ENCODE measurements at places on chromosomes 11 and 22. TPM values are rescaled to one million over a fixed set of nuclear protein-coding genes. Genes with fewer than 3 reads are reported as not detected.

- H3K4me1 ChIP-seq: no peaks in the 10 kb centered on the region
- H3K27ac ChIP-seq: no peak overlapping the region
- peaks cover 5% of the 10 kb centered on the region for H3K27me3 ChIP-seq
- H3K4me3 ChIP-seq: no peak overlapping the region
Measured at GRCh38 chr11:19929147-19929546, 216.5 kb downstream of the NAV2 start.

- peaks cover 30% of the 10 kb centered on the region for H3K27me3 ChIP-seq
- peak overlapping the region; percentile 74 for H3K4me3 ChIP-seq
- peaks cover 8% of the 10 kb centered on the region for H3K4me1 ChIP-seq
- no peak overlapping the region for H3K27ac ChIP-seq
- H3K36me3 ChIP-seq: no peaks in the 10 kb centered on the region
- DNase-seq: peak; percentile 11
Measured at GRCh38 chr11:8810540-8811301, 100.3 kb upstream of the AKIP1 start.

- no peaks in the 10 kb centered on the region for H3K36me3 ChIP-seq
- no peak overlapping the region for H3K4me3 ChIP-seq
- H3K27me3 ChIP-seq: peaks cover 9% of the 10 kb centered on the region
- H3K27ac ChIP-seq: no peak overlapping the region
- DNase-seq: no peak
- H3K4me1 ChIP-seq: no peaks in the 10 kb centered on the region
Measured at GRCh38 chr11:1932681-1933080, 13.2 kb downstream of the TNNT3 start.

DNA sequence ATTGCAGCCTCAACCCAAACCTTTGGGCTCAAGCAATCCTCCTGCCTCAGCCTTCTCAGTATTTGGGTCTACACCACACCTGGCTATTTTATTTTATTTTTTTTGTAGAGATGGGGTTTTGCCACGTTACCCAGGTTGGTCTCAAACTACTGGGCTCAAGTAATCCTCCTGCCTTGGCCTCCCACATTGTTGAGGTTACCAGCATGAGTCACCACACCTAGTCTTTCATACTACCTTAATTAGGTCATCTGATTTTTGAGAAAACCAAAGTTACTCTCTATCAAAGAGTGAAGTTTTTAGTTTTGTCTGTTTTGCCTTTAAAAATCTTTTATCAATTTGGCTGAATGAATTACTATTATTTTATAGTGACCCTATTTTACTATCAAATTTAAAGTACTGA is 335.6 kb upstream of the LRRC4C start:
- H3K27me3 ChIP-seq: no peaks in the 10 kb centered on the region
- DNase-seq: no peak
- H3K27ac ChIP-seq: no peak overlapping the region
- peaks cover 2% of the 10 kb centered on the region for H3K36me3 ChIP-seq

DNA sequence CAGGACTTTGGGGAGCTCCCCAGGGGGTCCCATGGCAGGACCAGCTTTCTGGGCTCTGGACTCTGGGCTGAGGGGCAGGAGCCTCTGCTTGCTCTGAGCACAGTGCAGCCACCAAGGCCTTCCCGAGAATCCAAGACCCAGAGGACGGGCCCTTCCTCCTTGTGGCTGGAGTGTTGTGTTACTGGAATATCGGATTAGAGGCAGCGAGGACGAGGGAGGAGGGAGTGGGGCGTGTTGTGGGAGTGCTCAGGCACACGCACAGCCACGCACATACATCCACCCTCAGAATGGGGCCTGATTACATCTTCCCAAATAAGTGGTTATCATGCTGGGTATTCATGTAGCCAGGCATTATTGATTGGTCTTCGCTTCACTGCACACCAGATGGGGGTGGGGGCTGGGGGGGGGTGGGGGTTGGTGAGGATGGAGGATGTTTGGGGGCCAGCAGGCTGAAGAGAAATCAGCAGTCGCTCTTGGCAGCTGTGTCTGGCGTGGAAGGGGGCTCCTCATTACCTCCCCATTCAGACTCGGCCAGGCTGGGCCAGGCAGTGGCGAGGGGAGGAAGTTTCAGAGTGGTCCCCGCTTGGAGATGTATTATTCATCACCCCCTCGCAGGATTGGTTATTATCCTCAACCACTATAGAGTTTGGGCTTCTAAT is 120.9 kb downstream of the ST3GAL4 start:
- no peak for DNase-seq
- no peaks in the 10 kb centered on the region for H3K36me3 ChIP-seq
- no peak overlapping the region for H3K27ac ChIP-seq
- H3K27me3 ChIP-seq: no peaks in the 10 kb centered on the region
- H3K4me1 ChIP-seq: peaks cover 21% of the 10 kb centered on the region

DNA sequence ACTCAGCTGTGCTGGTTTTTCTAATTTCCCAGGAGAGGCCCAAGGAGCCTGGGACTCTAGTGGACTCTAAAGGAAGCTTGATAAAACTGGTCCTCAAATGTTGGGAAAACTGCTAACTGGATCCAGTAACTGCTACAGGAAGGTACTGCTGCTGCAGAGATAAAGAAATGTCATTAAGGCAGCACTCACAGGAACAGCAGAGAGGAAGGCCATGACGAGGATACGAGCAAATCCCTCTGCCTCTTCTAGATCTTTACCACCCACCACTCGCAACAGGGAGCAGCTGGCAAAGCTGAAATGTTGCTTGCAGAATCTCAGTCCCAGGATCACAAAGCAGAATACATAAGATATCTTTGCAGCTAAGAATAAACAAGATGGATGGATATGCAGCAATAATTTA is 23.5 kb downstream of the TTC28 start:
- no peak for DNase-seq
- no peak overlapping the region for H3K4me3 ChIP-seq
- no peaks in the 10 kb centered on the region for H3K4me1 ChIP-seq
- H3K27me3 ChIP-seq: peaks cover 37% of the 10 kb centered on the region

GRCh38 chr11:44608991-44609782 is 43.7 kb downstream of the CD82 start:
- peak overlapping the region; percentile 40 for H3K27ac ChIP-seq
- peaks cover 87% of the 10 kb centered on the region for H3K4me1 ChIP-seq
- no peaks in the 10 kb centered on the region for H3K27me3 ChIP-seq
- peaks cover 28% of the 10 kb centered on the region for H3K36me3 ChIP-seq
- peak overlapping the region; percentile 10 for H3K4me3 ChIP-seq
- peak; percentile 34 for DNase-seq

The SCGB1D2 gene
- total RNA-seq: not detected

The MOGAT2 gene
- total RNA-seq: not detected

The ART1 gene
- not detected for total RNA-seq

Data from activated T-cell treated with anti-CD3 and anti-CD28 coated beads, Interleukin-2, amount 50 U/mL, for 72 hours (primary cell).